ENCODE measurements at places on chromosomes 1 and 21.
A peak's percentile ranks its signal among the peaks of the same experiment; 100 is the strongest.

DNA sequence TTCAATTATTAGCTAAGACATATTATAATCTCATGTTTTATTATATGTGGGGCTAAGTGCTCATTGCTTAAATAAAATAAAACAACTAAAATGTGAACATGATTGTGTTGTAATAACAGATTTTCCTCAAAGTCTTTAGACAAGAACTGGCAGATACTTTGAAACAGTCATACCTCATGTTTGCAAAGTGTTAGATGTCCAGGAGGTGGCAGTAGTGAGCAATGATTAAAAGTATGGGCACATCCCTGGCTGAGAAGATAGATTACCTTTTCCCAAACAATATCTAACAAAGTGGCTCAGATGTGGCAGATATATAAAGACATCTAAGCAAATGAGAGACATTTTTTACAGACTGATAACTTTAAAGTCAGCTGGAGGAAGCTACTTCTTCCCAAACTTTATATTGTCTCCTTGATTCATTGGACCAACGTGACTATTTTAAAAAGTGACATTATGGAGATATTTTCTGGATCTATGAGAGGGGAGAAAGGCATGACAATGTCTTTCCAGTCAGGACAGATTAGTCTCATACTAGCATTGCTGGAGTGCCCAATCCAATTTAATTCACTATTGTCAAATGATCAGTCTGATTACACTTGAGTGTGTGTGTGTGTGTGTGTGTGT, 269.8 kb downstream of the S1PR1 start:
- DNase-seq = peak; percentile 12

DNA sequence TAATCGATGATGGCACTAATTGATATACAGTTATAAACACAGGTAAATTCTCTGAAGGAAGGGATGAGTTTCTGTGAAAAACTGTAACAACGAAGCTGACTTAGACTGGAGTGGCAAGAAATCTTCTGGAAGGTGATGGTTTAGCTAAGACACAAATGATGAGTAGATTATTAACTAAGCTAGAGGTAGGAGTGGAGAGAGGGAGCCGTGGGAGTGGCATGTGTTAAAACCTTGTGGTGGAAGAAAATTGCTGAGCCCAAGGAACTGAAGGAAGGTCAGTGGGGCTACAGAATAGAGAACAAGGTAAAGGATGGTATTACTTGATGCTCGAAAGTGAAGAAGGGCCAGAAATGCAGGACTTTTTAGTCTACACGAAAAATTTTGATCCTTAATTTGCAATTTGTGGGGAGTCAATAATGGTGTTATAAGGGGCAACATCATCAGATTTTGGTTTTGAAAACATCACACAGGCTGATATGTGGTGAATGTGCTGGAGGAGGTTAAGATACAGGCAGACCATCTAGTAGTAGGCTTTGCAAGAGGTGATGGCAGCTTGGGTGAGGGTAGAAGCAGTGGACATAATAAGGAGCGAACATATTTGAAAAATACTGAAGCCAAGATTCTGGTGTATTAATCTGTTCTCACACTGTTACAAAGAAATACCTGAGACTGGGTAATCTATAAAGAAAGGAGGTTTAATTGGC, 93.8 kb downstream of the S1PR1 start:
- no peak for DNase-seq

DNA sequence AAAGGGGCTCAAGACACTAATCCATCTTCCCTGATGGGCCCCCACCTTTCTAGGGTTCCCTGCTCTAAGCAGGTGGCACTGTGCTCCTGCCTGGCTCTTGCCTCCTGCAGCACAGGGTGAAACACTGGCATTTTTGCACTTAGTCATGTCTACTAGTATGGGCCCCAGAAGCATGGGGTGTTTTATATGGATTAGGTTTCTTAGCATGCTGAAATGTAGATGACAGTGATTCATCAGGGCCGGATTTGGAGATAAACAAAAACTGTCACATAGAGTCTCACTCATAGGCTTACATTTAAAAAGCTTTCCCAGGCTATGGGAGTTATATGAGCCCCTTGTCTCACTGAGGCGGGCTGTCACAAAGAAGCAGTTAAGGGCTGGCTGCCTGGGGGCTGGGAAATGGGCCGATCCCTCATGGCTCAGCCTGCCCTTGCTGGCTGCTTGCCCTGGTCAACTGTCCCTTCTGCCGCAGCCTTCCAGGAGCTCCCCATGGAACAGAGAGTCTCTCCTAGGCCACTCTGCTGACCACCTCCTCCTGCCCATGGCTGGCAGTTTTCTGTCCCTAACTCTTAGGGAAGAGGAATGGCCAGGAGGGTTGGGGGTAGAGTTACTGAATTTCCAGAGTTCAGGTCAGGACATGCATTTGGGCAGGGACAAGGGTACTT, 6.5 kb downstream of the GALNT2 start:
- DNase-seq = no peak

GRCh38 chr1:151056149-151056548, 3.3 kb downstream of the CDC42SE1 start:
- DNase-seq = no peak

GRCh38 chr21:16794950-16795349, 717.9 kb upstream of the CXADR start:
- no peak for DNase-seq

- peak; percentile 18 for DNase-seq
Observed at GRCh38 chr1:38586993-38587646, 272.5 kb downstream of the RRAGC start.

GRCh38 chr1:37171691-37172090, 137.4 kb upstream of the GRIK3 start:
- DNase-seq = no peak

- DNase-seq = no peak
Observed at GRCh38 chr1:17068789-17069188, 15.0 kb upstream of the SDHB start.

DNA sequence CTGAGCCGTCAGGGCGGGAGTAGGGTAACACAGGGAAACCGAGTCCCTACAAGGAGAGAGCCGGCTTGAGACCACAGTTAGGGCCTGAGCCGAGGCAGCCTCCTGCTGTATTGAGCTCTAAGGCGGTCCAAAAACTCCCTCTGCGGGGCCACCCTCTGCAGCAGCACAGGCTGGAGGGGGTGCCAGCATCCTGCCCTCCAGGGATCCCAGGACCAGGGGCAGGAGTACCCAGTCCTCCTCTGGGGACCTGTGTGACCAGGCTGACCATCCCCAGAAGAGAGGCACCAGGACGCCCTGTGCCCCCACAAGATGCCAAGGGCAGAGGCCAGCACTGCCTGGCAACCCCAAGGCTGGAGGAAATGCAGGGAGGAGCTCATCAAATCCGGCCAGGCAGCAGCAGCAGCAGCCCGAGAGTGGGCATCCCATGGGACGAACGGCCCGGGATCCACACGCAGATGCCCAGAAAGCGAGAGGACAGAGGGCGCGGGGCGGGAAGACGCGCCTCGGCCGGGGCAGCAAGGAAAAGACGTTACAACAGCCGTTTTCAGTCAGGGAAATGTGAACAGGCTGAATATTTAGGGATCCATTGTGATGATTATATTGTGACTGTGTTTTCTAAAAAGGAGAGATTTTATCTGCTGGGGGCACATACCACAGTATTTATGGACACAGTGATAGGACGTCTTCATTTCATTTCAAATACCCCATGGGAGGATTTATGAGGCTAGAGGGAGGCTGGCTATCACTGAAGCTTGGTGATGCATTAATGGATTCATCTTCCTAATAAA, 57.1 kb upstream of the COL18A1 start:
- no peak for DNase-seq

DNA sequence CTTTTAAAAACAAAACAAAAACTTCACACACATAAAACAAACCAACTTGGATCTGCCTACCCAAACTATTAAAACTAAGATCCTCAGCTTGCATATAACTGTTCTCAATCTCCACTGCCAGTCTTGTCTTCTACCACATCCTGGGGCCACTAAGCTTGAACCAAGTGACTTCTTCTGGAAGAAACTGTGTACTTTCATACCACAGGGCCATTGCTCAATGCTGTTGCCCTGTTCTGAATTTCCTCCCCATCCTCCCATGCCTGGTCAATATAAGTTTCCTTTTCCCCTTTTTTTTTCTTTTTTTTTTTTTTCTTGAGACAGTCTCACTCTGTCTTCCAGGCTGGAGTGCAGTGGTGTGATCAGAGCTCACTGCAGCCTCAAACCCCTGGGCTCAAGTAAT, 109.9 kb downstream of the KIAA0319L start:
- no peak for DNase-seq

DNA sequence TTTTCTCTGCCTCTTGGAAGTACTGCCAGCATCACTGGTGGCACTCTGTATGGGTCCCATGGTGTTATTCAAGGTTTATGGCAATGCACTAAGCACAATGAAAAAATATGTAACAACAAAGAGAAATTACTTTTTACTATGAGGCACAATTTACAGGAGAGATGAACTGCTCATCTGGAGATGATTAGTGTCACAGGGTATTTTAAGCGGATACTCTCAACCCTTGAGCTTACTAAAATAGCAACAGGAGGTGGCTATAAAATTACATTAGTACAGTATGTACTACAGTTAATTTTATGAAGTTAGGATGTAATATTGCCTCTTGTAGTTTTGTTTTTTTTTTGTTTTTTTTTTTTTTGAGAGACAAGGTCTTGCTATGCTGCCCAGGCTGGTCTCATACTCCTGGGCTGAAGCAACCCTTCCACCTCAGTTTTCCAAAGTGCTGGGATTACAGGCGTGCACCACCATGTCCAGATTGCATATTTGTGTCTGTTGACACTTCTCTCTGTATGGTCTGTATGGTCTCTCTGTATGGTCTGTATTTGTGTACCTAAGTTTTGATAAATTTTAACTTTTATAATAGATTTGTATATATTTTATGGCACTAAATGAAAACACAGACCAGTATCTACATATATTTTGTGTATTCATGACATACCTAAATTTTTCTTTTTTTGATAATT, 175.6 kb upstream of the HP1BP3 start:
- DNase-seq = no peak

DNA sequence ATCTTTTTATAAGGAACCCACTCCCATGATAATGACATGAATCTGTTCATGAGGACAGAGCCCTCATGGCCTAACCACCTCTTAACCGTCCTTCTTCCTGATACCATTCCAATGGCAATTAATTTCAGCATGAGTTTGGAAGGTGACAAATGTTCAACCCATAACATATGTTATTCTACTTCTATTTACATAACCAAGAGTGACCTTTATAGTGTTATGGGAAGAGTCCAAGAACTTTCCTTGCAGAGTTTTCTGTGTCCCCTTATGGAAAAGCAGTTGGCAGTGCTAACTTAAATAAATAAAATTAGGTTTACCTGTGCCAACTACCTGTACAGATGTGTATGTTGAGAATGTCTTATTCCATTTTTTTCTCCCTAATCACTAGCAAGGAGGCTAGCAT, 11.1 kb downstream of the MAP10 start:
- DNase-seq = no peak

DNA sequence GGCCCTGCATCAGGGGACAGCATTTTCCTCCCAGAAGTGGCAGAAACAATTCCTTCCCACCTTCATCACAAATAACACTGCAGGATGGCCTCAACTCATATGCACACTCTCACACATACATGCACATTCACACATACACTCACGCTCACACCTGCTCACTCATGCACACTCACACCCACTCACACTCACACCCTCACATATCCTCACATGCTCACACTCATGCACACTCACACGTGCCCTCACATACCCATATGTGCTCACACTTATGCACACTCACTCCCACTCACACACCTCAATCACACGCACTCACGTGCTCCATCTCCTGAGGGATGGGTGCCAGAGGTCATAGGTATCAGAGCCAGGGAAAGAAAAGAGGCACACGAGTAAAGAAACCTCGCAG, 77.1 kb downstream of the NFASC start:
- peak; percentile 2 for DNase-seq

DNA sequence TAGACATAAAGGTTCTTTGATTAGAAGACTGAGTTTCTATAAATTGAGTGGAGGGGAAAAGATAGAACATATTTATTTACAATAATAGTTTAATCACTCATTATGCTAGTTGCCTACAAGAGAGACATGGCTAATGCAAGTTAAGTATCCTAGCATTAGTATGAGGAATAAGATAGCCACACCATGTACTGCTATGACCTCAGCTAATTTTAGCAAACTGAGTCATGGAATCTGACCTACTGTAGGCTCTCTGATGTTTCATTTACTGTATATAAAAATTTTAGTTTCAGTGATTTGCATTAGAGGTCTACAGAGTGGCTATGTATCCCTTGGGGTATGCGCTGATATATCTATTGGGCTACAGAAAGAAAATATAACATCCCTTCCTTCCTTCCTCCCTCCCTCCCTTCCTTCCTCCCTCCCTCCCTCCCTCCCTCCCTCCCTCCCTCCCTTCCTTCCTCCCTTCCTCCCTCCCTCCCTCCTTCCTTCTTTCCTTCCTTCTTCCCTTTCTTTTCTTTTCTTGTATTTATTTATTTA, 5.8 kb downstream of the AGL start:
- DNase-seq = no peak

GRCh38 chr1:70714149-70714548, 303.1 kb downstream of the CTH start:
- DNase-seq = no peak

DNA sequence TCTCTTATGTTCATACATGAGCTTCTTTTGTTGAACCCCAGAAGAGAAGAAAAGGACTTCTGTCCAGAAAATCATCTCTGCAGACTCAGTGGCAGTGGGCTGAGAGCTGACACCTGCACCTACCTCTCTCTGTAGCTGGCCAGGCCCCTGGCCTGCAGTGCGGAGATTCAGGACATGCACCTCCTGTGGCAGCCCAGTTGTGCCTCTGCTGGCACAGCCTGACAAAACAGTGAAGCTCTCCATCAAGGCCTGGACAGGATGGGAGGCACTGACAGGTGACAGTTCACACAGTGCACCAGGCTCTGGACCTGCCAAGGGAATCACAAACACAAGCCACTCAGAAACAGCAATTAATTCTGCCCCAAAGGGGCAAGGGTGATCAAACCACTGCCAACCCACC, 88.8 kb downstream of the TGFBR3 start:
- DNase-seq = no peak

DNA sequence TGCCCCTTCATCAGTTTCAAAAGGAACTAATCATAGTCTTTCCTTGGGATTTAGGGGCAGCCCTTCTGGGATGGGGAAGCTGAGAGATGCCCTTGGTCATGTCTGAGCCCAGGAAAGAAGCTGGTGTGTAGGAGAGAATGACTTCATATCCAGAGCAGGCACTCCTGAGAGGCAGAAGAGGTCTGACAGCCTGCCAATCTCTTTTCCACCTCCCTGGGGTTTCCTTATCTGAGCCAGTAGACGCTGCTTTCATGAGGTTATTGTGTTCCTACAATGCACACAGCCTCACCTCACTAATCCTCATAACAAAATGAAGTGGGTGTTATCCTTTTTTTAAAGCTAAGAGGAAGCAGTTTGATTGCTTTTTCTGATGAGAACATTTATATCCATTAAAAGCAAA, 14.1 kb downstream of the ROR1 start:
- DNase-seq = no peak

DNA sequence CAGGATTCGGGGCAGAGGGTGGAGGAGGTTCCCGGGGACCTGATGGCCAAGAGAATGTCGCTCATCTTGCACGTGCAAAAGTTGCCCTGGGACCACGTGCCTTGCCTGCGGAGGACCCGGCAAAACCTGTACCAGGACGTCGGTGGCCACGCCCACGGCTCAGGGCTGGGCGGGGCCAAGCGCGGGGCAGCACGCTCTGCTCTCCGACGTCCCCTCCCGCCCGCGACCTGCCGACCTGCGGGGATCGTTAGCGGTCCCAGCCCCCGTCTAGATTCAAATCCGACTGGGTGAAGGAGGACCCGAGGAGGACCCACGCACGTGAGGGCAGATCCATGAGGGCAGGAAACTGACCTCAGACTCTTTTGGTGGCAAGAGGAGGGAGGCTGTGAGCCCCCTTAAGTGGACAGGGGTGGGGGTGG, at the start of gene C1orf167:
Gene C1orf167, plus strand, starts transcription at position 206 of the 419 bp plus-strand sequence. CDS start 2,208 bp downstream, outside the sequence.
- no peak for DNase-seq

- DNase-seq = no peak
Observed at GRCh38 chr1:156874572-156875340, 14.1 kb downstream of the NTRK1 start.

All from GM12864 (cell line).